Liver (tissue), 10 donors: ENCODE measurements at places on chromosomes 3 and 15. TPM values are rescaled to one million over a fixed set of nuclear protein-coding genes. Genes with fewer than 3 reads are reported as not detected.

The TMC3 gene
- polyA plus RNA-seq: 0.13 TPM

The SATB1 gene
- 6.7 TPM for polyA plus RNA-seq

The PRTG gene
- 0.05 TPM for polyA plus RNA-seq

The WNT7A gene
- polyA plus RNA-seq: not detected

The WDR72 gene
- 16.7 TPM for polyA plus RNA-seq

DNA sequence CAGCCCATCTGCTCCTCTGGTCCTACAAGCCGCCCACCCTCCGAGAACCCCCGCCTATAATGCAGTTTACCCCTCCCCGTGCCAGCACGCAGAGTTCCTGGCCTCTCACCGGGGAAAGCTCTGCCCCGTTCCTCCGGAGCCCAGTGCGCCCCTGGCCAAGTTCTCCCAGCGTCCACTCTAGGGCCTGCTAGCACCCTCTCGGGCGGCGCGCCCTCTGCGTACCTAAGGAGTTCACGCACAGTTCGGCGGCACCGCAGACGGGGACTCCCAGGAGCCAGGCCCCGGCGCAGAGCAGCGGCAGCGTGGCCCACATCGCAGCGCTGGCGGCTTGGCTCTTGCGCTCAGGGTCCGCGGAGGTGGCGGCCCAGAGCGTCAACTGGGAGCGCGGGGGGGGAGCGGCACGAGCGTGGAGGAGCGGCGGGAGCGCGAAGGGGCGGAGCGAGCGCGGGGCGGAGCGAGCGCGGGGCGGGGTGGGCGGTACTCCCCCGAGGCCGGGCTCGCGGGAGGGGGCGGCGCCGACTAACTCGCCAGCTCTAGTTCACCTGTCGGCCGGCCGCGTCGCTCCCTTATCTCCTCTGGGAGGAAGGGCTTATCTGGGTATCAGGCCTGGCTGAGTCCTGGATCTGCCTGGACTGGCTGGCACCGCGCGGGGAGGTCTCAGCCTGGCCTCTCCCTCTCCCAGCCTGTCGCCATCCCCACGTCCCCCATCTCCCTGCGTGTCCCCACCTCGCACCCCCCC, at the start of gene CTSH:
CTSH (minus strand) TSS at position 378 of the 739 bp plus-strand sequence; CDS start at position 313, 65 bp downstream.
- H3K4me3 ChIP-seq: peak within 1 kb of the TSS; percentile 81
- no peaks in the 10 kb centered on the region for H3K36me3 ChIP-seq
- no peaks in the 10 kb centered on the region for H3K27me3 ChIP-seq
- H3K27ac ChIP-seq: peak within 1 kb of the TSS; percentile 83
- DNase-seq: peak; percentile 87

DNA sequence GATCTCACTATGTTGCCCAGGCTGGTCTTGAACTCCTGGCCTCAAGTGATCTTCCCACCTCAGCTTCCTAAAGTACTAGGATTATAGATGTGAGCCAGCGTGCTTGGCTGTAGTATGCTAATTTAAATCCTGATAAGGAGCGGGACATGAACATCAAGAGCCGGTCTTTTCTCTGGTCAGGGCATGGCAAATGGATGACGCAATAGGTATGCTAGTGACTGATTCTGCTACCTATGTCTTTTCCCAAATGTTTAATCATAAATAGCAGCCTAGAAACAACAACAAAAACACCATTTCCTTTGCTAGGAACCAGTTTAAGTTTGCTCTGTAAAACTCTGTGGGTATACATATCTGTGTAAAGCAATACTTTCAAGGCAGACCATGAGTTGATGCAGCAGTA, 64.7 kb downstream of the STARD9 start:
- no peaks in the 10 kb centered on the region for H3K27me3 ChIP-seq
- no peak overlapping the region for H3K27ac ChIP-seq
- DNase-seq: no peak
- no peaks in the 10 kb centered on the region for H3K4me1 ChIP-seq
- no peak overlapping the region for H3K4me3 ChIP-seq

DNA sequence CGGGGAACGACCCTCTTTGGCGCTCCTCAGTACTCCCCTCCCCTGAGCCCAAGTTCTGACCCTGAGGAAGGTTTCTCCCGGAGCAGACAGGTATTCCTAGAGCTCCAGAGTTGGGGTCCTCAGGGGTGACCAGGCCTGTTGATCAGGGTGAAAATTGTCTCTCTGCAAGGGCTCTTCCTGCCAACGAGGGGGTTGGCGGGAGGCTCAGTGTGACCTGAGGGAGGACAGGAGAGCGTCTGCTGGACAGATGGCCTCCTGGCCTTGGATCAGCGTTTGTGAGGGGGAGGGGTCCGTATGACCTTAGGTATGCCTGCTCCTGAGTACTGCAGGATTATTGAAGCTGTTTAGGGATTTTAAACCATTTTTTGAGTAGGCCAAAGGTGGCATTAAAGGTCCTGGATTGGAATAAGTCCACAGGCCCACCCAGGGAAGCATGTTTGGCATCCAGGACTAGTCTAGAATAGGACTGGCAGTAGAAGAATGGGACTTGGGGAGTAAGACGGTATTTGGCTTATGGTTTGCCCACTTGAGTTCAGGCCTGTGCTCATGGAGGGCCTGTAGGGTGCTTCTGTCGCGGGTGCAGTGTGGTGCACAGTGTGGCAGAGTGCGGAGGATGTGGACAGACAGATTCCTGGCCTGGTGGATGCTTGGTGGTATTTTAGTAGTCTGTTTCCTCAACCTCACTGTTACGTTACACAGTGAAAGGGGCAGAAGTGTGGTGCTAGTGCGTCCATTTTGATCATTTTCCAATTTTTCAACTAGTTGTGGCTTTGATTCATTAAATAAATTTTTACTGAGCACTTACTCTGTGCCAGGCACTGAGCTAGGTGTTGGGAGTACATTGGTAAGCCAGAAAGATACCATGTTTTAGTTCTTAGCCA, 959 bp downstream of the ZNF592 start:
- H3K27me3 ChIP-seq: no peaks in the 10 kb centered on the region
- H3K27ac ChIP-seq: peak overlapping the region; percentile 98
- peaks cover 51% of the 10 kb centered on the region for H3K4me1 ChIP-seq
- DNase-seq: peak; percentile 64

DNA sequence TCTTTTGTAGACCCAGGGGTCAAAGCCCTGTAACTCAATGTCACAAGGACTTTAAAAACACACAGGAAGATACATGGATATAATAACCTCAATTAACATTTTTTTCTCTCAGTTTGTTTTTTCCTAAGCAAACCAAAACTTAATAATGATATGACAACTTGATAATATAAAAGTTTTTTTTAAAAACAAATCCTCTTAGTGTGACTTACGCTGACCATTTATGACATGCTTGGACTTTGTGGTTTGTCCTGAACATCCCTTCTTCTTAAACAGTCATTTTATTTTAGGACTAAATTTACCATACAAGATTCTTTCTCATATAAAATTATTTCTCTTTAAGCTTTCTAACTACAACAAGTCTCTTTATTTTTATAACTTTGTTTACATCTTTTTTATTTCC, 25.4 kb upstream of the FAM3D start:
- no peaks in the 10 kb centered on the region for H3K4me1 ChIP-seq
- no peaks in the 10 kb centered on the region for H3K27me3 ChIP-seq
- no peaks in the 10 kb centered on the region for H3K36me3 ChIP-seq
- no peak overlapping the region for H3K27ac ChIP-seq
- H3K4me3 ChIP-seq: no peak overlapping the region

- no peak overlapping the region for H3K27ac ChIP-seq
- DNase-seq: no peak
- H3K36me3 ChIP-seq: no peaks in the 10 kb centered on the region
- H3K27me3 ChIP-seq: no peaks in the 10 kb centered on the region
- H3K4me1 ChIP-seq: no peaks in the 10 kb centered on the region
Measured at GRCh38 chr3:123256256-123256655, 54.5 kb downstream of the SEC22A start.

DNA sequence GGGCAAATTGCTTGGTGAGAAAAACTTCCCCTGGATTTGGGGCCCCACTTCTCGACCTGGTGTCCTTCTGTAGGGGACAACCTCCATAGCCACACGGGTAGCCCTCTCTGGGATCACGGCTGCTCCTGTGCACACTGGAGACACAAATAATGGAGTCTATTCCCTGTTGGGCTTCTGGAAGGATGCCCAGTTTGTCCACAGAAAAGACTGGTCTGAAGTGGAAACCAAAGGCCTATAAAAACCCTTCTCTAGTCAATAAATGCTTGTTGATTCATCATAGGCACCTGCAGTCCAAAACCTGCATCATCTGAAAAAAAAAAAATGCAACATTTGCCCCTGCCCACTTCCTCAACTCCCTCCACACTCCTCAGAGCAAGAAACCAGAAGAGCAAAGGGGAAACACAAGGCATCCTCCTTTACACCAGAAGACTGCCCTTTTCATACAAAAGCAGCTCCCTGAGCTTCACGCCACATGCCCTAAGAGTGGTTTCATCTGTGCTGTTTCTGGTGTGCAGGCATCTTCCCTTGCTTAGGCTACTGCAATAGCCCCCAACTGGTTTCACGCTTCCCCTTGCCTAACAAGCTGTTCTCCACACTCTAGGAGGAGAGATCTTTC, 36.3 kb downstream of the SRGAP3 start:
- H3K27ac ChIP-seq: no peak overlapping the region
- DNase-seq: no peak
- H3K27me3 ChIP-seq: no peaks in the 10 kb centered on the region
- H3K36me3 ChIP-seq: no peaks in the 10 kb centered on the region
- no peaks in the 10 kb centered on the region for H3K4me1 ChIP-seq

GRCh38 chr15:98395974-98396610, 252.2 kb upstream of the IGF1R start:
- H3K4me3 ChIP-seq: no peak overlapping the region
- no peaks in the 10 kb centered on the region for H3K4me1 ChIP-seq
- H3K36me3 ChIP-seq: no peaks in the 10 kb centered on the region
- no peaks in the 10 kb centered on the region for H3K27me3 ChIP-seq
- DNase-seq: no peak

GRCh38 chr3:190340071-190340470, 17.8 kb upstream of the CLDN1 start:
- no peak overlapping the region for H3K4me3 ChIP-seq
- no peaks in the 10 kb centered on the region for H3K36me3 ChIP-seq
- H3K4me1 ChIP-seq: peaks cover 5% of the 10 kb centered on the region
- H3K27ac ChIP-seq: no peak overlapping the region

DNA sequence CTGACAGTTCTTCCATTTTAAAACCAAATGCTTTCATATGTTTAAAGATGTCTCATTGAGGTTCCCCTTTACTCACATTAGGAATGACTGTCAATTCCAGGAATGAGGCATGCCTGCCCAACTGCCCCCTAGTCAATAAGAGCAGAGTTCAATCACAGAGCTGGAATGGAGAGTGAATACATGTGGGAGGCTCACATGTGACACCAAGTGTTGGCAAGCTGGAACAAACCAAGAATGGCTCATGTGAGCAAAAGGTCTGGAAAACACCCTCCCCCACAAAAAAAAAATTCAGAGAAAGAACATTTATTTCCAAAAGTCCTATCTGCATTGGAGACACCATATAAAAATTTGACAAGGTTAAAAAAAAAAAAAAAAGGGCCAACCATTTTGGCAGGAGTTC, 3.7 kb downstream of the PBRM1 start:
- no peak for DNase-seq
- peaks cover under 1% of the 10 kb centered on the region for H3K36me3 ChIP-seq
- H3K27ac ChIP-seq: peak overlapping the region; percentile 84
- peaks cover 64% of the 10 kb centered on the region for H3K4me1 ChIP-seq
- peak overlapping the region; percentile 19 for H3K4me3 ChIP-seq

- no peaks in the 10 kb centered on the region for H3K27me3 ChIP-seq
- no peak overlapping the region for H3K4me3 ChIP-seq
- no peak for DNase-seq
- H3K27ac ChIP-seq: no peak overlapping the region
- H3K4me1 ChIP-seq: no peaks in the 10 kb centered on the region
Measured at GRCh38 chr3:129633751-129634481, 27.4 kb upstream of the PLXND1 start.

- no peaks in the 10 kb centered on the region for H3K27me3 ChIP-seq
- no peaks in the 10 kb centered on the region for H3K36me3 ChIP-seq
- H3K4me1 ChIP-seq: no peaks in the 10 kb centered on the region
- DNase-seq: no peak
Measured at GRCh38 chr3:7423995-7424394, 563.1 kb downstream of the GRM7 start.

DNA sequence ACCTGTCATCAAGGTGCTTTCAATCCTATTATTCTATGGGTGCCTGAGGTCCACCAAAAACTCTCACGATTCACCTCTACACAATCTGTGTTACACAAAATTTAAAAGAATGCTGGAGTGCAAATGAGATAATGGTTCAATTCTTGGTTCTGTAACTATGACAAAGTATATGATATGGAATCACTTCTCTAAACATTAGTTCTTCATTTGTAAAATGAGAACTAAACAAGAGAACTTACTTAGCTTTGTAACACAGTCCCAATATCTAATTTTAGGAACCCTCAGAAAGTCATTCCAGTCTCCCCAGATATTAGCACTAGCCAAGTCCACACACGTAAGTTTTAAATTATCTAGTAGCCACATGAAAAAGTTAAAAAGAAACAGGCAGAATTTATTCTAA, 111.5 kb downstream of the TBL1XR1 start:
- no peak overlapping the region for H3K27ac ChIP-seq
- peaks cover 4% of the 10 kb centered on the region for H3K4me1 ChIP-seq
- DNase-seq: no peak
- H3K4me3 ChIP-seq: no peak overlapping the region
- H3K27me3 ChIP-seq: no peaks in the 10 kb centered on the region
- no peaks in the 10 kb centered on the region for H3K36me3 ChIP-seq

DNA sequence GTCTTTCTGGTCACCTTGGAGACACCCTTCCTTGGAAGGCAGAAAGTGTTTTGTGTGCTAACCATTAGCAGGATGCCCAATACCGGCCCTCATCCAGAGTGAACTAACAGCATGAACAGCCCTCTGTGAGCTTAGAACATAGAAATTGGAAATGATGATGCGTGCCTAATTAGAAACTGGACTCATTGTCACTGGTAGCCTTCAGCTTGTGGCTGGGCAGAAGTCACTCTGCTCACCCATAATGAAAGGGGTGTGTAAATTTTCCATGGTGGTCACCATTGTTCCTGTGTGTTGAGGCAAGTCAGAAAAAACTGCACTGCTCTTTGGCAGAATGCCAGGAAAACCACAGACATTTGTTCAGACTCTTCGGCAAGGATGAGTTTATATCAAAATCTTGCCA, 74.7 kb upstream of the CNTN4 start:
- H3K27ac ChIP-seq: no peak overlapping the region
- no peak overlapping the region for H3K4me3 ChIP-seq
- DNase-seq: no peak
- no peaks in the 10 kb centered on the region for H3K27me3 ChIP-seq
- no peaks in the 10 kb centered on the region for H3K4me1 ChIP-seq
- H3K36me3 ChIP-seq: no peaks in the 10 kb centered on the region

DNA sequence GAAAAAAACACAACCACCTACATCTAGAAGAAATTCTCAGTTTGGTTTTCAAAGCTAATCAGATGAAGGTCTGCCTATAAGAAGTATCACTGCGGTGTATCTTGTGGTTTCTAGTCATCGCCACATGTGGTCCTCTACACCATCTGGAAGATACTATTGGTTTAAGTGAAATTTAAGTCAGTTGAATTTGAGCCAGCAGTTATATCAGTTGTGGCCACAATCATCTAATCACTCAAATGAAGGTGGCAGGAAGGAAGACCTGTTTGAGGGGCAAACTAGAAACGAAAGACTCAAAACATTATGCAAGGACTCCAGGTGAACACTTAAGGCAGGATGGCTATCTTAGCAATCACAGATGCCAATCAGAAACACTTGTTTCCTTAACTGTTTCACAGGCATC, 48.7 kb downstream of the ETV5 start:
- peaks cover 4% of the 10 kb centered on the region for H3K36me3 ChIP-seq
- H3K4me3 ChIP-seq: no peak overlapping the region
- no peak overlapping the region for H3K27ac ChIP-seq
- no peak for DNase-seq
- no peaks in the 10 kb centered on the region for H3K27me3 ChIP-seq

- no peaks in the 10 kb centered on the region for H3K27me3 ChIP-seq
- H3K4me3 ChIP-seq: no peak overlapping the region
- no peaks in the 10 kb centered on the region for H3K36me3 ChIP-seq
- no peak overlapping the region for H3K27ac ChIP-seq
Measured at GRCh38 chr3:66485291-66485968, 15.4 kb downstream of the LRIG1 start.
